Cardiac ventricle fibroblast (primary cell): ENCODE measurements at places on chromosomes 16 and 17. TPM values are rescaled to one million over a fixed set of nuclear protein-coding genes. Genes with fewer than 3 reads are reported as not detected.

Gene SDK2
- 0.19 and 0.49 TPM in 2 replicates for total RNA-seq

Gene SLC5A10
- total RNA-seq, result not detected in 2 replicates

Gene SMIM36
- total RNA-seq, result not detected in 2 replicates

Gene TEKT1
- total RNA-seq, result not detected in 2 replicates

Gene ASIC2
- not detected in 2 replicates for total RNA-seq
